Activated T-cell treated with anti-CD3 and anti-CD28 coated beads, Interleukin-2, amount 50 U/mL, for 24 hours (primary cell): ENCODE measurements at places on chromosomes 12 and 14.
A peak's percentile ranks its signal among the peaks of the same experiment; 100 is the strongest.

DNA sequence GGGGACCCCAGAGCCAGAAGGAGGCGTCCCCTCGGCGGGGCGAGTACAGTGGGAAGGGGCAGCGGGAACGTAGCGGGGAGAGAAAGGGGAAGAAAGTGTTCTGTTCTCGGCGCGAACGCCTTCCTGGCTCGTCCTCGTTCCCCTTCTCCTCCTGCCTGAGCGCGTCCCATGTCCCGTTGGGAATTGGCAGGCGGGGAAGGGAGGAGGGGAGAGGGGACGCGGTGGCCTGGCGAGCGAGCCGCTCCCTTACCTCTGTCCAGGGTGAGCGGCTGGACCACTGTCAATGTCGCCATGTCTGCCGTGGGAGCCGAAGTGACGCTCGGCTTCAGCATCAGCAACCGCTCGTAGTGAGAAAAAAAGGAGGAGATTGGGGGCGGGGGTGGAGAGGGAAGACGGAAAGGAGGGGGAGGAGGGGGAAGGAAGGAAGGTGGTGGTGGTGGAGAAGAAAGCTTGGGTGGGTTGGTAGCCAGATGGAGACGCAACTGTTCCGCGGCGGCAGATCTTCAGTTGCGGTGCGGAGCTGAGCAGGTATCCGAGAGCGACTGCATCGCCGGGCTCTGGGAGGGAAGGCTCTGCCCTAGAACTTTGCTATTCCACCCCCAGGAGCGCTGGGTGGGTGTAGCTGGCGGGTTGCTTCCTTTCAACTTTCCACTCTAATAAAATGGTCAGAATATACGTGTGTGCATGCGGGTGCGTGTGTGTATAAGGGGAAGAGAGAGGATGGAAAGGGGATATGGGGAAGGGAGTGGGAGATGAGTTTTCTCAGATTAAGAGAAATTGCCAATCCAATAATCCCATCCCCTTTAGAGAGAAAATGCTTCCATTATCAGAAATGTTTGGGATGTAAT, at the start of gene LIN7A:
Gene LIN7A, minus strand, starts transcription at position 544 of the 848 bp plus-strand sequence. Its CDS starts 212 bp downstream, at position 332.
- no peak within 1 kb of the TSS for H3K4me3 ChIP-seq
- no peak for DNase-seq
- peaks cover 37% of the 10 kb centered on the region for H3K27me3 ChIP-seq
- H3K4me1 ChIP-seq, result peaks cover 3% of the 10 kb centered on the region

DNA sequence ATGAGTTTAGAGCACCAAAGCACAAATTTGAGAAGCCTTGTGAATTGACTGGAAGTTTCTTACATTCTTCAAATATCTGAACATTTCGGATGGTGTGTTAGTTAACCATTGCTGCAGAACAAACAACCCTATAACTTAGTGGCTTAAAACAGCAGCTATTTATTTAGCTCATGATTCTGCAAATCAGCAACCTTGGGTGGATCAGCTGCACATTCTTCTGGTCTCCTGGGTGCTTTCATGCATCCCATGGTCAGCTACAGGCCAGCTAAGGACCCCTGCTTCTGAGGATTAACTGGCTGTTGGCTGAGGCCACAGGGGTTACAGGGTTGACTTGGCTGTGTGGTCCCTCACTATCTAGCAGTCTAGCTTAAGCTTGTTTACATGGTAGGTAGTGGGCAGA, 114.0 kb upstream of the HIF1A start:
- H3K27me3 ChIP-seq, result no peaks in the 10 kb centered on the region
- H3K27ac ChIP-seq, result no peak overlapping the region
- no peak for DNase-seq
- peaks cover 31% of the 10 kb centered on the region for H3K4me1 ChIP-seq
- H3K4me3 ChIP-seq, result no peak overlapping the region

GRCh38 chr14:25350802-25351201, 300.9 kb upstream of the STXBP6 start:
- no peaks in the 10 kb centered on the region for H3K27me3 ChIP-seq
- H3K4me1 ChIP-seq, result no peaks in the 10 kb centered on the region
- H3K27ac ChIP-seq, result no peak overlapping the region
- no peaks in the 10 kb centered on the region for H3K36me3 ChIP-seq
- no peak overlapping the region for H3K4me3 ChIP-seq
- no peak for DNase-seq

DNA sequence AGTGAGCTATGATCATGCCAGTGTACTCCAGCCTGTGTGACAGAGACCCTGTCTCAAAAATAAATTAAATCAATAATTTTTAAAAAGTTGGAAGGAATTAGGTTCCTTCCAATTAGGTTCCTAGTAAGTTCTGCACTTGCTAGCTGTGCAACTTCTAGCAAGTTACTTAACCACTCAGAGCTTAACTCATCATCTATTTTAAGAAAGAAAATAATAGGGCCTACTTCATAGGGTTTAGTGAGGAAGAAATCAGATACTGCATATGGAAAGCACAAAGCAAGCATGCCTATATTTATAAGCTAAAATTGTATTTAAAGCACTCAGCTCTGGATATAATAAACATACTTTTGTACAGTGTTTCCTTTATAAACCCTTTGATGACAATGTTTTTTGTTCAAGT, 10.7 kb downstream of the FOXN3 start:
- H3K36me3 ChIP-seq, result peaks cover 92% of the 10 kb centered on the region
- no peak overlapping the region for H3K4me3 ChIP-seq
- H3K4me1 ChIP-seq, result peaks cover 84% of the 10 kb centered on the region
- H3K27me3 ChIP-seq, result no peaks in the 10 kb centered on the region
- no peak for DNase-seq

GRCh38 chr12:103050273-103050672, 92.8 kb downstream of the ASCL1 start:
- no peak for DNase-seq
- no peak overlapping the region for H3K27ac ChIP-seq
- H3K4me3 ChIP-seq, result no peak overlapping the region
- no peaks in the 10 kb centered on the region for H3K36me3 ChIP-seq

- H3K4me1 ChIP-seq, result peaks cover 17% of the 10 kb centered on the region
- H3K36me3 ChIP-seq, result no peaks in the 10 kb centered on the region
- H3K27me3 ChIP-seq, result peaks cover 34% of the 10 kb centered on the region
These were observed 1.8 kb upstream of the AHNAK2 start for GRCh38 chr14:104979758-104980610.

- H3K4me1 ChIP-seq, result no peaks in the 10 kb centered on the region
- peaks cover 35% of the 10 kb centered on the region for H3K27me3 ChIP-seq
- no peak overlapping the region for H3K4me3 ChIP-seq
- no peaks in the 10 kb centered on the region for H3K36me3 ChIP-seq
- DNase-seq, result no peak
- H3K27ac ChIP-seq, result no peak overlapping the region
These were observed 9.8 kb downstream of the NTF3 start for GRCh38 chr12:5441497-5442236.

DNA sequence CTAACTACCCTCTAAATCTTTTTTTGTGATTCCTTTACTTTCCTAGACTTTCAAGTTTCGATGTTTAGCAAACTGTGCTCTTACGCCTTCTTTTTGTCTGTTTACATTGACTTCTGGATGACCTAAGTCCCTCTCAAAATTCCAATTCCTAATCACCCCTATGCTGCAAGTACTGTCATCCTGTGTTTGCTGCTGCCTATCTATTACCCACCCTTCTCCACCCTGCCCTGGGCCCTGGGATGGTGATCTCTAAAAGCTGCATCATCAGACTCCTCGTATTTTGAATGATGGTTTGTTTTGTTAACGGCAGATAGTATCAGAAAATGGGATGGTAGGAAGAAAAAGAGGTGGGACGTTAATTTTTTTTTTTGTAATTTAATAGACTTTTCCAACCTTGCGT, 272.1 kb downstream of the DIO2 start:
- no peaks in the 10 kb centered on the region for H3K27me3 ChIP-seq
- DNase-seq, result no peak
- no peak overlapping the region for H3K27ac ChIP-seq
- no peak overlapping the region for H3K4me3 ChIP-seq
- no peaks in the 10 kb centered on the region for H3K36me3 ChIP-seq

- H3K36me3 ChIP-seq, result peaks cover 3% of the 10 kb centered on the region
- H3K4me1 ChIP-seq, result peaks cover 72% of the 10 kb centered on the region
- no peak overlapping the region for H3K4me3 ChIP-seq
- no peaks in the 10 kb centered on the region for H3K27me3 ChIP-seq
These were observed 57.4 kb downstream of the SPPL3 start for GRCh38 chr12:120846721-120847120.

GRCh38 chr12:82124711-82125380, 233.3 kb downstream of the CCDC59 start:
- no peaks in the 10 kb centered on the region for H3K36me3 ChIP-seq
- no peak overlapping the region for H3K27ac ChIP-seq
- H3K4me1 ChIP-seq, result no peaks in the 10 kb centered on the region
- DNase-seq, result no peak
- H3K27me3 ChIP-seq, result no peaks in the 10 kb centered on the region

DNA sequence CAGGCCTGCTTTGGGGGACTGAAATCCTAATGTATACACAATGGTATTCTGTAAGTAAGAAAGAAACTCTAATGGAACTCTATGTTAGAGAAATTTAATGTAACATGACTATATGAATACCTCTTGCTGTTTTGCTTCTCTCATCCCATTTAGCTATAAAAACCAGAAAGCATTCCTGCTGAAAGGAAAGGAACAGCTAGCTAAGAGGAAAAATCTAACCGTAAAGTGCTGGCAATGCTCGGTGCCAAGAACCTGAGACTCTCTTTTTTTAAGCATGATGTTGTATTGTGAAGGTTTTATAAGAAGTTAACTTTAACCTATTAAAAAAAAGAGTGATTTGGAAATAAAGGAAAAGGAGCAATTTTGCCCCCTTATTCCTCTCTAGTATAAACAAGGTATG, 75.6 kb upstream of the DACT1 start:
- H3K36me3 ChIP-seq, result no peaks in the 10 kb centered on the region
- no peaks in the 10 kb centered on the region for H3K27me3 ChIP-seq
- H3K27ac ChIP-seq, result no peak overlapping the region
- DNase-seq, result no peak
- H3K4me1 ChIP-seq, result peaks cover 4% of the 10 kb centered on the region
- no peak overlapping the region for H3K4me3 ChIP-seq

DNA sequence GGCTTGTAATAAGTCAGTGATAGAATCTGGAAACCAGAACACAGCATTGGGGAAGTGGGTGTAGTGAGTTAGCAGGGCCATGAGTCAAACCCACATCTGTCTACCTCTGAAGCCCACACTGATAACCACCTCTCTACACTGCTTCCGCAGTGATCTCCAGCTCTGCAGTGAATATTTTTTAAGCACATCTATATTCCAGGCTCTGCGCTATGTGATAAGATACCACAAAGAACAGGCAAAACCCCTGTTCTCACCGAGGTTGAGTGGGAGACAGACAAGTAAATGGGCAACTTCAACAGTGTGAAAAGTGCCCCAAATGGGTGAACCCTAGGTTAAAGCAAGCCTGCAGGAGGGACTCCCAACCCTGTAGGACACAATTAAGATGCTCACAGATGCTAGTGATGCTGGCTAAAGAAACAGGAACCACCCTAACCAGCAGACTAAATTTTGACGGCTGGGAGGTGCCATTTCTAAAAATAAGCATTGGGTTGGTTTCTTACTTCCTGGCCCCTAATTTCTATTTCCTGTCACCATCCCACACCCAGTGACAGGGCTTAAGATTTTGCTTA, 375.0 kb downstream of the DPF3 start:
- H3K36me3 ChIP-seq, result no peaks in the 10 kb centered on the region
- H3K27me3 ChIP-seq, result peaks cover 4% of the 10 kb centered on the region
- H3K4me1 ChIP-seq, result peaks cover 60% of the 10 kb centered on the region
- DNase-seq, result peak; percentile 42

DNA sequence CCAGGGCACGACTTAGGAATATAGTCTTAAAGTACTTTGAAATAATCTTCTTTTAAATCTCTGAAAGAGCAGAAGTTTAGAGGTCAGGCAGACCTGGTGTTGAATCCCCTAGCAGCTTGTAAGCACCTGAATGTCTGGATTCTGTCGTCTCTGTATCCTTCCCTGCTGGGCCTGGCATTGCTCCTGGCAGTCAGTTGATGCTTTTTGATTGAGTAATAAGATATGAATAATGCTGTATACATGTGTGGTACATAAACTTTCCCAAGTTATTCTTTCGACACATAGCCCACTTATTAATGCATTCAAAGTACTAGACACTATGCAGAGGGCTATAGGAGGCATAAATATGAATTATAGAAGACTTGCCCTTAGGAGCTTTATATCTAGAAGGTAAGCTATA, 31.4 kb downstream of the EVL start:
- H3K4me3 ChIP-seq, result no peak overlapping the region
- no peaks in the 10 kb centered on the region for H3K27me3 ChIP-seq
- H3K27ac ChIP-seq, result peak overlapping the region; percentile 88
- peak; percentile 17 for DNase-seq
- peaks cover 89% of the 10 kb centered on the region for H3K4me1 ChIP-seq

GRCh38 chr12:80936642-80937390, 918 bp downstream of the LIN7A start:
- peaks cover 37% of the 10 kb centered on the region for H3K27me3 ChIP-seq
- DNase-seq, result no peak

DNA sequence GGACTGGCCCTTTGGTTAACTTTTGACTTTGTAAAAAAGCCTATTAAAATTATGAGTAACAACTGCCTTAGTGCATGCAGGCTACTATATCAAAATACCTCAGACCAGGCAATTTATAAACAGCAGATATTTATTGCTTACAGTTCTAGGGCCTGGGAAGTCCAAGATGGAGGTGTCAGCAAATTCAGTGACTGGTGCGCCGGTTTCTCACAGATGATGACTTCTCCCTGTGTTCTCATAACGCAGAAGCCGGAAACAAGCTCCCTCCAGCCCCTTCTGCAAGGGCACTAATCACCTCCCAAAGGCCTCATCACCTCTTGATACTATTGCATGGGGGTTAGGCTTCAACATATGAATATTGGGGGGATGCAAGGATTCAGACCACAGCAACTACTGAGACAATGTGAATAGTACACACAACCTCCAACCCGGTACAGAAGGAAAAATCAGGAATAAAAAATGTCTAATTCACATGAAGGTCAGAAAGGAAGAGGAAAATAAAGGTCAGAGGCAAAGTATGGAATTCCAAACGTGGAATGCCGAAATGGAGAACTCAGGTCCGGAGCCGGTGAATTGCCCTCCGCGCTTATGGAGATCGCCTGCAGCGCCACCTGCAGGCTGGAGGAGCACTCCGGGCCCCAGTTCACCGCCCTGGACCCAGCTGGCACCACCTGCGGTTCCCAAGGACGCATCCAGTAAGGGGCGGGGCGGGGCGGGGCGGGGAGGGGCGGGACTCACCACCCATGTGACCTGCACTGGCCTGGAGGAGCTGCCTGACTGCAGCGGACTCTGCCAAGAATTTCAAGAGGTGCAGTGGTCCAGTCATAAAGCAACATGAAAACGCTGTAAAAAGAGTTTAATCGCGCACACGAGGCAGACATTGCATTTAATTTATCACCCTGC, 203.4 kb downstream of the KIF26A start:
- DNase-seq, result peak; percentile 27
- H3K27ac ChIP-seq, result no peak overlapping the region
- peaks cover 15% of the 10 kb centered on the region for H3K27me3 ChIP-seq
- no peaks in the 10 kb centered on the region for H3K4me1 ChIP-seq
- H3K4me3 ChIP-seq, result no peak overlapping the region

GRCh38 chr14:46582826-46583225, 68.8 kb downstream of the RPL10L start:
- no peaks in the 10 kb centered on the region for H3K4me1 ChIP-seq
- H3K27me3 ChIP-seq, result no peaks in the 10 kb centered on the region
- DNase-seq, result no peak
- no peak overlapping the region for H3K4me3 ChIP-seq
- no peak overlapping the region for H3K27ac ChIP-seq

GRCh38 chr12:89969093-89969492, 260.5 kb upstream of the ATP2B1 start:
- no peak overlapping the region for H3K4me3 ChIP-seq
- peaks cover 9% of the 10 kb centered on the region for H3K4me1 ChIP-seq
- H3K36me3 ChIP-seq, result no peaks in the 10 kb centered on the region
- DNase-seq, result no peak
- H3K27me3 ChIP-seq, result no peaks in the 10 kb centered on the region
- no peak overlapping the region for H3K27ac ChIP-seq
